ENCODE measurements at places on chromosomes 1 and 21.

DNA sequence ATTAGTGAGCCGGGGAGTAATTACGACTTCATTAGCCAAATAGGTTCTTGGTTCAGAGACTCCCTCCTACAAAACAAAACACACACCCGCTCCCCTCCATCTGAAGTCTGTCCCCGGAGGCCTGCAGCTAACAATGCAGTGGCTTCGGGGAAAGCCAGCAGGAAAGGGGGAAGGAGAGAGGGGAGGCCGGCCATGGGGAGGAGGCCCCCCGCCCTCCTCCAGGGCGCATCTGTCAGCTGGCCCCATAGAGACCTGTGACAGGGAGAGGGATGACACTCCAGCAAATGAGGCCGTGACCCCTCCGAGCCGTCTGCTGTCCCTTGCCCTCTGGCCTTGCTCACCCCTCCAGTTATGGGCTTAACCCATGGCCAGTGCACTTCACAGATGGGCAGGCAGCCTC is 12.1 kb upstream of the CNTN2 start:
- peak; percentile 99 for DNase-seq

- peak; percentile 18 for DNase-seq
Observed at GRCh38 chr1:209808059-209808581, 2.2 kb upstream of the IRF6 start.

GRCh38 chr1:116962987-116963639 is 38.4 kb upstream of the CD101 start:
- no peak for DNase-seq

DNA sequence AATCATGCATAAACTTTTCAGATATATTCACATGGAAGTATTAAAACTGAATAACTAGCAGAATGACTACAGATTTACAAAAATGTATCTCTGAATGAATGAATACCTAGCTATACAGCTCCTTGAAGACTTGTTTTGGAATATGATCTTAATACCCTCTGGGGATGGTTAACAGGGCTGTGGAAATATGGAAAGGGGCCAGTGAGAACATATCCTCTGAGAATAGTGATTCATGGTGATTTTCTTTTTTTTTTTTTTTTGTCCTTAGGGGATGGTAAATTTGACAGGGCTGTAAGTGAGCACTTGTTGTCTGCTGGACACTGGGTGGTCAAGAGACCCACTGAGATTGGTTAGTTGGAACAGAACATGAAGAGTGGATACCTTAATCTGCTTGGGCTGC is 80.7 kb upstream of the HP1BP3 start:
- no peak for DNase-seq

- DNase-seq: no peak
Observed at GRCh38 chr1:150410582-150411101, 46.7 kb downstream of the RPRD2 start.

GRCh38 chr1:206037581-206037980 is 13.9 kb upstream of the CTSE start:
- peak; percentile 97 for DNase-seq

GRCh38 chr1:11841245-11842153 is 6.1 kb downstream of the NPPA start:
- DNase-seq: peak; percentile 87

GRCh38 chr1:174837386-174837785 is 162.4 kb upstream of the CACYBP start:
- no peak for DNase-seq

GRCh38 chr1:84997667-84998600 is 1.0 kb upstream of the MCOLN2 start:
- DNase-seq: peak; percentile 40

- DNase-seq: no peak
Observed at GRCh38 chr1:93592551-93592949, 89.1 kb downstream of the BCAR3 start.

DNA sequence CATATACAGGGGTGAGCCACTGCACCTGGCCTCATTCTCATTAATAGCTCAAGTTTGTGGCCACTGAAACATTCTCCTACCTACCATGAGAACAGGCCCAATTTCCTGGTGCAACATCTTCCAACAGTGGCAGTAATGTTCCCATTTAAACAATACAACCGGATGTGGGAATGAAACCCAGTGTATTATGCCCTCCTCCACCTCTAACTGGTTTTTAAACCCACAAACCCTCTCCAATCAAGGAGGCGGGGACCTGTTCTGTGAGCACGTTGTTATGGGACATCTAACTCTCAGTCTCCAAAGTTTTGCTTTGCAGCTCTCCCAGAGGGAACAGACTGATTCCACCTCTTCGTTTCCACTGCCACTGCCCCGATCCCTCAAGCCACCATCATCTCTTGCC is 2.6 kb downstream of the CTNNBIP1 start:
- no peak for DNase-seq

DNA sequence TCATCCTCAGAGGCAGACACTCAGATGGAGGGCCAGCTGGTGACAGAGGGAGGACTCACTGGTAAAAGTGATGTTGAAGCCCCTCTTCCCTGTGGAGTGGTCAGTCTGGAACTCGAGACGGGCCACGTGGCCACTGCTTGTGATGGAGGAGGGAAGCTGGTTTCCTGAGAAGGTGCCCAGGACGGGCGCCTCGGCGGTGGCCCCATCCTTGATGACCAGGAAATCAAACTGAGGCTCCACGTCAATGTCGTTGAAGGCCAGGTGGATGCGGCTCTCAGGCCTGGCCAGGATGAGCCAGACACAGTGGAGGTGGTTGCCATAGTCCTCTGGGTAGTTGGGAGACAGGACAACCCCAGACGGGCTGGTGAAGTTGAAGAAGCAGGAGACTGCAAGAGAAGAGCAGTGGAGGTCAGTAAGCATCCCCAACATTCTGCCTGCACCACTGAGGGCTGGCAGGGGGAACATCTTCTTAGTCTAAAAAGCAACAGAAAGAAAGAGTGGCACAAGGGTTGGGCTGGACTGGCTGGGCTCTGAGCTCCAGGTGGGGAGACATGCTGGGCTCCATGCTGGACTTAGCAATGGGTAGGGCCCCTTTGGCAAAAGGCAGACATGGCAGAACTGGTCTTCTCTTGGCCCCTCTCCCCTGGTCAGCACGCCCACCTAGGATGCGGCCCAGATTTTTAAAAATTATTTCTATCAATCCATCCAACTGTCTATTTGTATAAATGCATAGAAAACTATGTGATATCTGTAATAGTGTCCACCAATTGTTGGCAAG is 120.5 kb upstream of the HMGB4 start:
- no peak for DNase-seq

- DNase-seq: no peak
Observed at GRCh38 chr1:26254404-26254803, 20.4 kb downstream of the CEP85 start.

- DNase-seq: no peak
Observed at GRCh38 chr1:116990612-116991151, 10.9 kb upstream of the CD101 start.

DNA sequence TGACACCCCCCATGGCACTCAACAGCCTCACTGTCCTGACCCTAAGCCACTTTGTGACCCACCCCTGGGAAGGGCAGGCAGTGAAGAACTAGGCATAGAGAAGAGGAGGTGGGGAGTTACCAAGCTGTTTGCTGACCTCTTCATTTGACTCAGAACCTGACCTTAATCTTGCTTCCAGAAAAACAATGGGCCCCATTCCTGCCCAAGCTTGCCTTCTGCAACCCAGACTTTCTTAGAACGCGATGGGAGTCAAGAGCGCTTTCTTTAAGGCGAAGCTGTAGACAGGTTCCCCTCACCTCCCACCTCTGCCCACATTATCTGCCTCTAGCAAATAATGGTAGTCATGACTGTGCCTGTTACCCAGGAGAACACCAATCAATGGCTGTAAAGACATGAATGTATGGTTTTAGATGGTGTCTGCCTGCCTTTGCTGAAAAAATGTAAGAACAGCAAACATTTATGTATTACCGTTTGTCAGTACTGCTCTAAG is 8.2 kb upstream of the CBR3 start:
- DNase-seq: no peak

- DNase-seq: no peak
Observed at GRCh38 chr1:214933375-214933774, 149.2 kb upstream of the KCNK2 start.

DNA sequence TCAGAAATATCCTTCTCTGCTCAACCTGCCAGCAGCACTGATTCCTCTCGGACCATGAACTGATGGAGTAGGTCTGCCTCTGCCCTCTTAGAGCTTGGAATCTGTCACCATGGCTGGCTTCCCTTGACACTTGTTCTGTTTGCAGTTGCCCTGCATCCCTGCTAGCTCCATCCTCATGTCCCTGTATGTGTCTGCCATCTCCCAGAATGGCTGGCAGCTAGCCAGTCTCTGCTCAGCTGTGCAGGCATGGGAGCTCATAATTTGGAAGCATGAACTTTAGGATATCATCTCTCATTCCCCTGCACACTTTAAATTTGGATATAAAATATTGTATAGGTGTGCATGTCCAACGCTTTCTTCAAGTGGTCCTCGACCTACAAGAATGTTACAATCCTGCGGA is 95.4 kb downstream of the C1orf94 start:
- DNase-seq: no peak

DNA sequence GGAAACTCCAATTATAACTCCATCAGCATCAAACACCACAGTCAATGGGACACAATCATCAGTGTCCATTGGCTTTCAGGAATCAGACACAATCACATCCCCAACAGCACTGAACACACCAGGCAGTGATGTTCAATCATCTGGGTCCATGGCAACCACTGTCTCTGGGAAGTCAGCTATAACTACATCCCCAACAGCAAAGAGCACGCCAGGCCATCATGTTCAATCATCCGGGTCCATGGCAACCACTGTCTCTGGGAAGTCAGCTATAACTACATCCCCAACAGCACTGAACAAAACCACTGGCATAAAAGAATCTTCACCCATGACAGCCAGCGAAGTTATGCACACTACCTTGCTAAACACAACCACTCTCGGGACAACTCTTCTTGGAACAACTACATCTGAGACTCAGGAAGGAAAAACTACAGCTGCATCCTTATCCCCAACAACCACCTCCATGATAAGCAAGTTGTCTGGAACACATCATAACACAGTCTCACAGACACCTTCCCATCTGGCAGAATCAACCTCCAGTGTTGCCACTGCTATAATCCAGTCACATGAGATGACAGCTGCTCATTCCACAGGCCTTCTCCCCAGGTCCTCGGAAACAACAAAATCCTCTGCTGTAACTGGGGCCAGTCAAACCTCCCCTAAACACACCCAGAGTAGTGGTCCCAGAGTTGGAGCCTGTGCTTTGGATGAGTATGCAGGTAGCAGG is 19.9 kb downstream of the CATSPER4 start:
- peak; percentile 75 for DNase-seq

DNA sequence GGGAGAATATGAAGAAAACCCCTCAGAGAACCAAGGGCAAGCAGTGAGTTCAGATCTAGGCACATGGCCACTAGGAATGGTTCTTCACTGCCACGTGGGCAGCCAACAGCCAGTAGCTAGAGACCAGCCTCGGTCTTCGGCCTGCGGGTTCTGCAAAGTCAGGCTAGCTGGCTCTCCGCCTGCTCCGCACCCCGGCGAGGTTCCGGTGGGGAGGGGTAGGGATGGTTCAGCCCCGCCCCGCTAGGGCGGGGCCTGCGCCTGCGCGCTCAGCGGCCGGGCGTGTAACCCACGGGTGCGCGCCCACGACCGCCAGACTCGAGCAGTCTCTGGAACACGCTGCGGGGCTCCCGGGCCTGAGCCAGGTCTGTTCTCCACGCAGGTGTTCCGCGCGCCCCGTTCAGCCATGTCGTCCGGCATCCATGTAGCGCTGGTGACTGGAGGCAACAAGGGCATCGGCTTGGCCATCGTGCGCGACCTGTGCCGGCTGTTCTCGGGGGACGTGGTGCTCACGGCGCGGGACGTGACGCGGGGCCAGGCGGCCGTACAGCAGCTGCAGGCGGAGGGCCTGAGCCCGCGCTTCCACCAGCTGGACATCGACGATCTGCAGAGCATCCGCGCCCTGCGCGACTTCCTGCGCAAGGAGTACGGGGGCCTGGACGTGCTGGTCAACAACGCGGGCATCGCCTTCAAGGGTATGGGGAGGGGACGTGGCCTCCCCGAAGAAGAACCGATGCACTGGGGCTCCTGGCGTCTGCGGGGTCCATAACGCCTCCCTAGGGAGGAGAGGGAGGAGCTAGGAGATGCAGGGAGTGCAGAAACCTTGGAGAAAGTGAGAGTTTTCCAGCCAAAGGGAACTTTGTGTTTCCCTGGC is at the start of gene CBR1:
CBR1 (plus strand) TSS at position 312 of the 871 bp plus-strand sequence; CDS start at position 404, 92 bp downstream.
- DNase-seq: peak; percentile 94

DNA sequence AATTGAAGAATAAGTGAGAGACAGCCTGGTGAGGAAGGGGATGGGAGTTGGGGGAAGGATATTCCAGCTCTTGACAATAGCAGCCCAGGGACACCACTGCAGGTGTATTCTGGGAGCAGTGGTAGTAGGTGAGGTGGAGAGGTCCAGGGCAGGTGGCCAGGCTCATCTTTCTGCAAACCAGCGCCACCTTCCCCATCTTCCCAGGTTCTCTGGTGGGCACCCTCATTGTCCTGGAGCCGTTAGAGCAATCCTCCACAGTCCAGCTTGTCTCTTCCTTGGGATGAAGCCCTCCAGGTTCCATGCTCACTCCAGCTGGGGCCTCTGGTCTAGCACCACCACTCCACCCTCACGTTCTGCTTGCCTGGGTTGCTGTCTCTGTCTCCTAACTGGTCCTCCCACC is 97.0 kb downstream of the IER5 start:
- DNase-seq: no peak

- DNase-seq: no peak
Observed at GRCh38 chr1:55947446-55947845, 631.9 kb downstream of the PLPP3 start.

DNA sequence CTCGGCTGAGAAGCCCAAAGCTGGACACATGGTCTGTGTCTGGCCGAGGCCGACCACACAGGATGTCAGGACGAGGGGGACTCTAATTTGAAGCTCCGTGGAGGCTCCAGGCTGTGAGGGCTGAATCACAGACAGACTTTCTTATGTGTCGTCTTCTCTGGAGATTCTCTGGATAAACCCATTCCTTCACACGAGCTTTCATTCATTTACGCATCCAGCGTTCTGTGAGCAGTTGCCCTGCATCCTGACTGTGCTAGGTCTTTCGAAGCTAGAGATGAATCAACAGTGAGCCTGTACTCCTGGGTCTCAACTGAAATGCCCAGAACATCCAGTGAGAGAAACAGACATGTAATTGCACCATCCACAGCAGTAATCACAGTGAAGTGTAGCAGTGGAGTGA is 49.6 kb downstream of the ECE1 start:
- DNase-seq: no peak

DNA sequence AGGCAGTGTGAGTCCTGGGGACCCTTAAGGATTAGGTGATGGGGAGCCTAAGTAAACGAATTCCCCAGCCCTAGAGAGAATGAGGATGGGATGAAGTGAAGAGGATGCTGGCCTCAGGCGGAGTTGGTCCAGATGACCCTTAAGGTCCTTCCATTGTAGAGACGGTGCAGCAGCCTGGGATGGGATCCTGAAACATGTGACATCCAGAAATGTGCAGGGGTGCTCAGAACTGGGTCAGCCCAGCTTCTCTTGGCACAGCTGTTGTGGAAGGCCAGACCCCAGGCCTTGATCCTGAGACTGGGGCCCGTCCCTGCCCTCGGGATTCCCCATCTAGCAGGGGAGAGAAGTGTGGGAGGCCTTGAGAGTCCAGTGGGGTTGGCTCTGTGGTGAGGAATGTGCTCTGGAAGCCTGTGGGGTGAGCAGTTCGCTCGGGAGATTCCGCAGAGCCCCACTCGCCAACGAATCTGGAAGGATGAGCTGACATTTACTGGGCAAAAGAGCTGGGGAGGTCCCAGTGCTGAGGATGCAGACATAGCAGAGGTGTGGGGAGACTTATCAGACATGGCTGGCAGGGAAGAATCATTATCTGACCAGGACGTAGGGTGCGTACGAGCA is 28.1 kb downstream of the A3GALT2 start:
- no peak for DNase-seq
